AML-193 (cell line): ENCODE measurements at places on chromosomes 7 and 10.

DNA sequence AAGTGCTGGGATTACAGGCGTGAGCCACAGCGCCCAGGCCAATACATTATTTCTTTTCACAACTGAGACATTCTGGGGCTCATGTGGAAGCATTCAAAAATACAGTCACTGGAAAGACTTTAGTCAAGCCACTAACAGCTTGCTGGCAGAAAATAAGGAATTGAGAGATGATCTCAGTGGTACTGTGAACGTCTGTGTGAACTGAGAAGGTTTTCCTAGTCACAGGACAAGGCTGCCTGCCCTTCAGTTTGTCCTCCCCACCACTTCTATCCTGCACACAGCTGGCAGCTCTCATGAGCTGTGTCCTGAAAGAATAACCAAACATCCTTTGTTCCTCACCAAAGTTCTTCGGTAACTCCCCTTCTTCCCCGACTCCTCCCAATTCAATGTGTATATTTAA lies 31.3 kb upstream of the ITGA8 start:
- DNase-seq: no peak

GRCh38 chr7:78326189-78326588 lies 527.6 kb downstream of the PHTF2 start:
- no peak for DNase-seq

- DNase-seq: no peak
Measured at GRCh38 chr10:97788552-97789442, 17.0 kb upstream of the SFRP5 start.

DNA sequence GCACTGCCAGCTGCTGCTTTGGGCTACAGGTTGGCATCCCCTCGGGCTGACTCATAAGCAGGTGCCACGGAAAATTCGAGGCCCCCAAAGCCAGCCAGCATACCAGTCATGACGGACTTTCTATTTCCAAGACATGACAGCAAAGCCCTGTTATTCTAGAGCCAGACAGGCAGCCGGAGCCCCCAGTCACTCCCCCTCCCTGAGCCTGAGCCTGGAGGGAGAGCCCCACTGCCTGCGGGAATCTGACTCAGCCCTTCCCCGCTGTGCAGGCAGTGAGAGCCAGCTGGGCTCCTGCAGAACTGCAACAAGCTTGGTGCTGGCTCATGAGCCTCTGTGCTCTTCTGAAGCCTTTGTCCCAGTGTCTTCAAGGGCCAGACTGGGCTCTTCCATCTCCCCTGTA lies 15.8 kb downstream of the BTBD16 start:
- DNase-seq: no peak

DNA sequence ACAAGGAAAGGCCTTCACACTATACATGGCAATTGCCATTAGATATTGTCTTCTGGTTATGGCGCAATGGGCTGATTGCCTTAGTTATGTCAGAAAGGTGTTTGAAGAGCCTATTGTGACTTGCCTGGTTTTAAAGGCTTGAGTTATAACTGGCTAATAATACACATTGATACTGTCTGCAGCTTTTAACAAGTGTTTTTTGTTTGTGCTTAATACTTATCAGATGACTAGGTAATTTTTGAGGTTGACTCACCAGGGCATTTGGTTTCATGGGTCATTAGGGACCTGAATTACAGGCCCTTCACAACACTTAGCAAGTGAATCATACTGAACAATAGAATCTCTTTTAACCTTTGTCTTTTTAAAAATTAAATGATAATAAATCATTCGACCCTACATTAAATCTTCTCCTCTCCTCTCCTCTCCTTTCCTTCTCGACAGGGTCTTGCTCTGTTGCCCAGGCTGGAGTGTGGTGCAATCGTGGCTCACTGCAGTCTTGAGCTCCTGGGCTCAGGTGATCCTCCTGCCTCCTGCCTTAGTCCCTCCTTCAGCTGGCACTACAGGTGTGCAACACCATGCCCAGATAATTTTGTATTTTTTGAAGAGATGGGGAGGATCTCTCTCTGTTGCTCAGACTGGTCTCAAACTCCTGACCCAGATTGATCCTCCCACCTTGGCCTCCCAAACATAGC lies 196.3 kb downstream of the JCAD start:
- DNase-seq: no peak
